ENCODE measurements at places on chromosomes 1 and 21.
A peak's percentile ranks its signal among the peaks of the same experiment; 100 is the strongest.

DNA sequence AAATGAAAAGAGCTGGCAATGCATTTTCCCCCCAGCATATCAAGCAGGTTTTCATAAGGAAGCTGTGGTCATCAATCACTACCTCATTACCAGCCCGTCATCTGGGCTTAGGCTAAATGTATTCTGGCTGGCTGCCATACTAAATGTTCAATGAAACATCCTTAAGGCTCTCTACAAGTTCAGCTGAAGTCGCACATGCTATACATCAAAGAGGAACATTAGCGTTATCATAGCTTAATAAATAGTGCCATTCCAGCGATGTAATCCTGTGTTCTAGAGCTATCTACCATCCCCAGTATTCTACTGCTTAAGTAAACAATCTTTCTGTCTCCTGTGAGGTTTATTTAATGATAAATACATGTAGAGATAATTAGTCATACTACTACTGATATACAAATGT is 288.8 kb downstream of the DPYD start:
- DNase-seq = no peak

- DNase-seq = no peak
Measured at GRCh38 chr1:72227667-72228066, 54.7 kb downstream of the NEGR1 start.

GRCh38 chr1:44946725-44947062 is 39.7 kb downstream of the EIF2B3 start:
- no peak for DNase-seq

GRCh38 chr1:5318143-5318816 is 663.9 kb downstream of the AJAP1 start:
- no peak for DNase-seq

- no peak for DNase-seq
Measured at GRCh38 chr1:208272311-208272710, 28.1 kb upstream of the PLXNA2 start.

GRCh38 chr1:153629971-153630370 is 1.7 kb downstream of the S100A1 start:
- no peak for DNase-seq

DNA sequence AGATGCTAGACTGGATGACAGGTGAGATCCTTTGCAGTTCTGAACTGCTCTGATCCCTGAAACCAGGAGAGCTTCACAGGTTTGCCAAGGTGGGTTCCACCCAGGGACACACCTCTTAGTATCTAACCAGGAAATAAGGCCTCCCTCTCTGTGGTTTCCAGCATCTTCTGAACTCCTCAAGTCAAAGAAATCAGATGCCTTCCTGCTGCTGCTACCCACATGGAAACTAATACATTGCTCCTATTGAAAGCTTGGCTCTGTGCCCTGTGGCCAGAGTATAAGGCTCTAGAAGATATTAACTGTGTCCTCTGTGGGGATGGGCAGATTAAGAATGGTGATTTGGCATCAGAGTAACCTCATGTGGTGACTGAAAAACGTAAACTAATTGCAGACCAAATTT is 75.0 kb upstream of the MRPS6 start:
- DNase-seq = no peak

DNA sequence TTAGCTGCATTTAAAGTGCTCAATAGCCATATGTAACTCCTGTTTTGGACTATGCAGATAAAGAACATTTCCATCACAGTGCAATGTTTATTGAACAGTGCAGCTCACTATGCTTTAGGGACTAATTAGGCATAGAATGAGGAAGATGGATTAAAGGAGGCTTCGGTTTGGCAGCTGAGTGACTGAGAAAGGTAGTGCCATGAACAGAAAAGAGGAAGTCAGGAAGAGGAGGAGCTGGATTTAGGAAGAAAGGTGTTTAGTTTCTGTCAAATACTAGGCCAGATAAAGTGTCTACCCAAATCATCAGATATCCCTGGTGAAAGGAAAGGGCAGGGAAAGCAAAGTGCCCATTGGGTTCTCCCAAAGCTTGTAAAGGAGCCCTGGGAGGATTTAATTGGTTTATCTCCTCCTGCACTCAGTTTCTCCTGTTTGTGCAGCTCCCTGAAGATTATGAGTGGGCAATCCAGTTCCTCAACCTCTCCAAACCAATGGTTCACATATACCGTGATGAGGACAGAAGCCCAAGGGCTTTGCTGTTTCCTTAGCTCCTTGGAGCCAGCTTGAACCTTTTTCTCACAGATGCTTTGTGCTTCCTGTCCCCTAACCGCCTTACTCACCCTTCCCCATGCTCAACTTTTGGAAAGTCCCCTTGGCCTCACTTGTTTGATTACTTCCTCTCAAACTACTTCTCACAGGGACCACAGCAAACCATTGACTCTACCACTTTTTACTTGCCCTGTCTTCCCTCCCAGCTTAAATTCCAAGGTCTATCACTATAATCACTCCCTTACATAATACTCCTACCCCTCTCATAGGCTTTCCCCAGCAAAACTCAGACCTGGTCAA is 3.5 kb upstream of the RAP1A start:
- no peak for DNase-seq

GRCh38 chr1:97909266-97909665 is 11.6 kb downstream of the DPYD start:
- no peak for DNase-seq

DNA sequence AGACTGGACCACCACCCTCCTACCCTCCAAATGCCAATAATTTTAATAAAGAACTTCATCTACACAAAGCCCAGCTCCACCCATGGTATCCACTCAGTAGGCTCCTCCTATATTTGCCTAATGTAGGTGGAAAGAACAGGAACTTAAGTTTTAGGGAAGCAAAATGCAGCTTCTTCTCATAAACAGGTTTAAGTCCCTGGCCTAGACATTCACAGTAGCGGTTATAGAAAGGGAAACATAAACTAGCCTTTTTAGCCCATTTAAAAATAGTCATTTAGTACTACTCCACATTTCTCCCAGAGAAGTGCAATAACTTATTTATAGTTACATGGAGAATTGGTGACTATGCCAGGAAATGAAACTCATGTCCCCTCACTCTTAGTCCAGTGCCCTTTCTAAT is 56.6 kb upstream of the CPLANE2 start:
- DNase-seq = no peak

GRCh38 chr1:185016880-185017279 is 28.5 kb upstream of the RNF2 start:
- DNase-seq = no peak

- peak; percentile 44 for DNase-seq
Measured at GRCh38 chr1:232213928-232214327, 416.0 kb downstream of the SIPA1L2 start.

DNA sequence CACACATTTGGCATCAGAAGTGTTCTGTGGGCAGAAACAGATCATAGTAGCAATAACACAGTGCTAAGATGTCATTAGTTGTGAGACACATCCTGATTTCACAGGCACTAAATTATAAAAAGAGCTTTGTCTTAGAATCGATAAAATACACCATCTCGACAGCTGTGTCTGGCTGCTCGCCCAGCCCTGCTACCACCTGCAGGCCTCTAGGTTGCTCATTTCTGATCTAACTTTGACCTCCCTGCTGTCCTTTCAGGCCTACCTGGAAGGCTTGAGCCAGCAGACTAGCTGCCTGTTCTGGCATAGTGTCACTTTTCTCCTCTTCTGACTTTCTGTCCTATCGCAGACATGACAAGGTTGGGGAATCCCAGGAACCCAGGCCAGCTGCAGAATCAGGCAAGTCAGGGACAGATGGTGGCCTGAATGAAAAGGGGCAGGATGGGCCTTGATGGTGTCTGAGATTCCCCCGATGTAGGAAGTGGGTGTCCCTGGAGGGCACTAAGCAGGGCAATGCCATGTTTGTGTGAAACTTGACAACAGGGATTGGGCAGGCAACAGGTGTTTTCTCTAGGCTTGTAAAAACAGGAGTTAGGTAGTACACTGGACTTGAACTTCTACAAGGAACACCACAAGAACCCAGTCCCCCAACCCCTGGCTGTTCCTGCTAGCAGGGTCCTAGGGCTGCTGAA is 66.6 kb upstream of the RHOU start:
- no peak for DNase-seq

GRCh38 chr1:240258910-240259309 is 167.2 kb downstream of the FMN2 start:
- no peak for DNase-seq

- no peak for DNase-seq
Measured at GRCh38 chr1:155947292-155947691, 5.9 kb downstream of the RXFP4 start.

DNA sequence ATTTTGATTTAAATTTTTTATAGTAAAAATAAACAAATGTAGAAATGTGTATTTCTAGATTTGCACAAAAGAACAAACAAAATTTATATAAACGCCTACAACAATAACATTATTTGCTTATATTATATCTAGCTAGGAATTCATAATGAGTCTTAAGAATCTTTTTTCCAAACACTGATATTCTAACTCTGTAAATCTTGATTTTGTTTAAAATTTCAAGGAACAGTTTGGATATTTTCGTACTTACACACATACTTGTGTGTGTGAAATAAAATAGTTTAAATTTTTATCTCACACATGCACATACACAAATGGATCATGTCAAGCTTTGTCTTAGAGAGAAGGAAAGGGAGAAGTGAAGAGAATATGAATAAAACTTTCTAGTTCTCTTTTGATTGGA is 868.1 kb downstream of the LTN1 start:
- no peak for DNase-seq

- no peak for DNase-seq
Measured at GRCh38 chr1:161727256-161727924, 6.0 kb downstream of the FCRLB start.

GRCh38 chr1:50966991-50967390 is 3.1 kb upstream of the CDKN2C start:
- DNase-seq = no peak

GRCh38 chr1:53022179-53022578 is 39.8 kb upstream of the PODN start:
- DNase-seq = no peak

GRCh38 chr21:38269576-38269936 is 12.8 kb downstream of the KCNJ15 start:
- DNase-seq = no peak

DNA sequence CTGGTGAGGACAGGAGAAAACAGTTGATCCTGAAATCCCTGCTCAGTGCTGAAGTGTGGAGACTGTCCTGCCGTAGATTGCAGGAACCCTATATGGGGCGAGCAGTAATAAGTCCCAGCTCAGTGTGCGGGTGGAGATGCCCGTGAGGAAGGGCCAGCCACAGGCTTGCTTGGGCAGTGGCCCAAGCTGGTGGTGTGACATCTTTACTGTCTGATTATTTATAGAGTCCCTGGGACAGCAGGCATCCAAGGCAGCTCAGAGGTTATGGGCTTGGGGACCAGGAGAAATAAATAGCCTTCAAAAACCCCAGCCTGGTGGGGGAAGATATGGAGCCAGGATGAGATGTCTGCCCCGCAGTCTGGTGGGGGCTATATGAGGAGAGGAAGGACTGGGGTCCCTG is 170.7 kb upstream of the POU3F1 start:
- no peak for DNase-seq

- DNase-seq = no peak
Measured at GRCh38 chr21:33541105-33541711, 709 bp downstream of the GART start.

GRCh38 chr1:79353224-79353623 is 346.7 kb upstream of the ADGRL4 start:
- no peak for DNase-seq

- no peak for DNase-seq
Measured at GRCh38 chr1:36207339-36207738, 16.9 kb upstream of the THRAP3 start.

DNA sequence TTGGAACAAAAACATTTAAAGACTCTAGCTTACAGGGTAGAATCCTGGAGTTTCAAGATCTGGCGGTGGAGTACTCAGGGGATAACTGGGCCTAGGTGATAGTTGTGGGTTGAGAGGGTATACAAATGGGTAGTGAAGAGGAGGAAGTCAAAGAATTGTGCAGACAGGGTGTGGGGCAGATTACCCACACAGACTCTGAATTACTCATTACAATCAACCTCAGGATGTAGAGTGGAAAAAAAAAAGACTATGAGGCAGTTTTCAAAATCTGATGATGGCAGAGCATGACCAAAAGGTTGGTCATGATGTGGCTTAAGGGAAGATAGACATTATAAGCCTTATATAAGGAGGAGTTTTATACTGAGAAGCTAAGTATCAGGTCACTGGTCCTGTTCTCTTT is 44.1 kb upstream of the GLIS1 start:
- no peak for DNase-seq

DNA sequence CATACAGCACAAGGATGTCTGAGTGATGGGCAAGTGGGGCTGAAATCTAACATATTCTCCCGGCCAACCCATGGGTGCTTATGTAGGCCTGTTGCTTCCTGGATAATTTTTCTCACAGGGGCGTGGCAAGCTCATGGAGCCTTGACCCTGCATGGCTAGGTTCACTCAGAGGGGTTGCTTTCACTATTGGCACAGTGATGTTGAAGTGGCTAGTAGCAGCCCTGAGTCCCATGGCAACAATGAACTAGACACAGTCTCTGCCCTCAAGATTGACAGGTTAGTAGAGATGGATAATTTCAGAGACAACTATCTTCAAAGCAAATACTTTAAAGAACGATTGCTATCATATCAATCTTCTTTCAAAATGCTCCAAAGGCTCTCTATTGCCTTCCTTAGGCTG is 6.5 kb upstream of the MAB21L3 start:
- DNase-seq = no peak

- no peak for DNase-seq
Measured at GRCh38 chr1:33175865-33176264, 6.0 kb downstream of the TRIM62 start.

DNA sequence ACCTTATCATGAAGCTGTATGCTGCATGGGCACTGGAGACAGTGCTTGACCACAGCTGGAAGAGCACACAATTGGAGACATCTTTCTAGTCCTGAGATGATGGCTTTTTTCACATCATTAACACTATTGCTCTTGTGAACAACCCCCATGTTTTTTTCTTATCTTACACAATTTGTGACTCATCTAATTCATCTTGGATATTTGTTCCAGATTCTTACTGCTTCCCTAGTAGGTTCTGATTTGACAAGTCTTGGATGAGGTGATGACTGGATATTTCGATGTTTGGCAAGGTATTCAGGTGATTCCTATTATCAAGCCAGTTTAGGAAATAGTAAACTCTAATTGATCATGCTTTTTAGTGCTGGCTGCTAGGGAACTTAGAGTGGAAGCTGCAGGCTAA is 23.7 kb downstream of the HLX start:
- DNase-seq = no peak

GRCh38 chr1:18875107-18875795 is 15.8 kb upstream of the TAS1R2 start:
- no peak for DNase-seq

DNA sequence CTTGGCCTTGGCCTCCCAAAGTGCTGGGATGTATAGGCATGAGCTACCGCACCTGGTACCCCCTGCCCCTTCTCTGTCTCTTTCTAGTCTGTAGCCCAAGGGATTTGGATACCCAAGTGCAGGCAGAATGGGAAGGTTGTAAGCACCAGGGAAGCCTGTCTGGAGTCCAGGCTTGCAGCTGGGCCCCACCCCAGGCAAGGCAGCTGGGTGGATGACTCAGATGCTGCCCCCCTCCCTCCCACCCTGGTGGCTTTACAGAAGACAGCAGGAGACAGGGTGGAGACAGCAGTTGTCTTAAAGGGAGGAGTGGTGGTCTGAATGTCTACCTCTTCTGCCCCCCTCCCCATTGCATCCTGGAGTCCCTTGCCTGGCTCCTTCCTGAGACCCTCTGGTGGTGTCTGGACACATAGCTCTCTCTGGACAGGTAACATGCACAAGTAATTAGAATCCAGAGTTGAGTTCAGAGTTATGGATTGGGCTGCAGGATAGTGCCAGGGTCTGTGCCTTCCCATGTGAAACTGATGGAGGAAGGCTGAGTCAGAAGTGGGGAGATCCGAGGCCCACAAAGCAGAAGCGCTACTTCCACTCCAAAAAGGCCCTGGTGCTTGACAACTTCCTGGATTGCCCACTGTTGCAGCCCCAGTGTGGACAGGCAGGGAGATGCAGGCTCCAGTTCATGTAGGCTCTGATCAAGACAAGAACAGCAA is 5.1 kb downstream of the LMNA start:
- no peak for DNase-seq

All from vagina (tissue), 2 donors.